ENCODE measurements at places on chromosomes 5 and 9. TPM values are rescaled to one million over a fixed set of nuclear protein-coding genes. Genes with fewer than 3 reads are reported as not detected.

GRCh38 chr9:16215353-16215680 is 655.2 kb downstream of the BNC2 start:
- DNase-seq = no peak
- no peak overlapping the region for H3K27ac ChIP-seq
- H3K4me1 ChIP-seq = no peaks in the 10 kb centered on the region
- H3K36me3 ChIP-seq = no peaks in the 10 kb centered on the region
- H3K4me3 ChIP-seq = no peak overlapping the region

Gene PCDHGB6
- 6.2 TPM for total RNA-seq

Gene EPB41L4A
- 23.7 TPM for total RNA-seq

Gene ADAMTSL1
- 15.2 TPM for total RNA-seq

GRCh38 chr5:68272289-68272688 is 56.7 kb downstream of the PIK3R1 start:
- H3K4me1 ChIP-seq = peaks cover 29% of the 10 kb centered on the region
- no peak for DNase-seq
- H3K27me3 ChIP-seq = no peaks in the 10 kb centered on the region
- no peak overlapping the region for H3K4me3 ChIP-seq
- peaks cover 33% of the 10 kb centered on the region for H3K36me3 ChIP-seq

Gene PCDHB2
- total RNA-seq = 0.43 TPM

Gene TERT
- total RNA-seq = not detected

DNA sequence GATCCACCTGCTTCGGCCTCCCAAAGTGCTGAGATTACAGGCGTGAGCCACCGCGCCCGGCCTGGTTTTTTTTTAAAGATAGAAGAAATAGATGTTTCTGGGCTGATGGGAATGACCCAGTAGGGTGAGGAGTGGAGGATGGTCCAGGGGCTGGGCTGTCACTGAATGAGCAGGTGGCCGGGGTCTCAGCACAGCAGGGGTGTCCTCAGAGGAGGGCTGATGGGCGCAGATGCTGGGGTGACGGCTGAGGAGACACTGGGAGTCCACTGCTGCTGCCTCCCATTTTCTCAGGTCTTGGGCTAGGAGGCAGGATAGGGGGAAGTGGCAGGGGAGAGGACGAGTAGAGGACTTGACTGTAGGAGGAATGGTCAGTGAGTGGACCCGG is 2.3 kb upstream of the TOR4A start:
- H3K4me1 ChIP-seq = peaks cover 91% of the 10 kb centered on the region
- H3K27ac ChIP-seq = peak overlapping the region; percentile 95
- peak; percentile 20 for DNase-seq
- H3K27me3 ChIP-seq = no peaks in the 10 kb centered on the region
- H3K36me3 ChIP-seq = peaks cover 48% of the 10 kb centered on the region

- peak within 1 kb of the TSS; percentile 68 for H3K4me3 ChIP-seq
- H3K36me3 ChIP-seq = peaks cover 1% of the 10 kb centered on the region
- peaks cover 28% of the 10 kb centered on the region for H3K4me1 ChIP-seq
- no peaks in the 10 kb centered on the region for H3K27me3 ChIP-seq
- H3K27ac ChIP-seq = peak within 1 kb of the TSS; percentile 97
- DNase-seq = peak; percentile 64
These were observed at the start of gene HMMR for GRCh38 chr5:163460562-163461171. TSS of gene HMMR (plus strand) at chr5:163460632. CDS start at chr5:163460693, 61 bp downstream.

DNA sequence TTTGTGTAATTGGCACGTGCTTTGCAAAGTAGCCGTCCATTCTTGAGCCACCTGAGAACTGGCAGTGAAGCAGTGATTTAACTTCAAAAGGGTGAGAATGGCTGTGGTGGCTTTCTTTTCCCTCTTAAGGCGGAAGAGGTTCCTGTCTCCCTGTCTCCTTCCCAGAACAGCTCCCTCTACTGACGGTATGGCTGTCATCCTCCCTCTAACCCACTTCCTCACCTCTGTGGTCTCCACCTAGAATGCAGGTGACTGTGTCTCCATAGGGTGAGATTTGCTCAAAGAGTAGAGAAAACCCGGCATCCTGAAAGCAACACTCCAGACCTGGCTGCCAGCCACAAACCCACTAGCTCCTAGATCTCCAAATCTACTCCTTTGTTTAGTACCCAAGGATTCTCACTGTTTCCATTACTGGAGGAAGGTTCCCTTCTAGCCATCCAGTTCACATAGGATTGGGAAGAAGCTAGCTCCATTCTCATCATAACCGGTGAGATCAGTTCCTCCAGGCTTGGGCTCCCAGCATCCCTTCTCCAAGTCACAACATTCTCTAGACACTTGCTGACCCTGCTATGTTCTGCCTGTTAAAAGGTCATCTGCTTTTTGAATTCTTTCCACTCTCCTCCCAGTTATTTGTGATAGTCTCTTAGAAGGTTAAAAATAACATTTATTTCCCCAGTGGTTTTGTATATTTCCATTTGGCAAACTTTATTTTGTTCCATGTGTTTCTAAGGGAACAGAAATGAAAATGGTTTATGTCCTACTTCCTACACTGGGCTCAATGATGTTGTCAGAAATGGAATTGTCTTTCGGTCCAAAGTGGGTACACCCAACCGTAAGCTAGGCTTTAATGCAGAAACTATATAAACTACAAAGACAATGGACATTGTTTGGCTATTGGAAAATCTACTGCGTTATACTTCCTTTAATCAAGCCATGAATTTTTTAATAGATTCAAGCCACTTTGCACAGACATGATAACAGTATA is 269.4 kb downstream of the CWC27 start:
- peak overlapping the region; percentile 92 for H3K27ac ChIP-seq
- DNase-seq = no peak
- peaks cover 34% of the 10 kb centered on the region for H3K4me1 ChIP-seq
- no peaks in the 10 kb centered on the region for H3K36me3 ChIP-seq
- no peaks in the 10 kb centered on the region for H3K27me3 ChIP-seq

DNA sequence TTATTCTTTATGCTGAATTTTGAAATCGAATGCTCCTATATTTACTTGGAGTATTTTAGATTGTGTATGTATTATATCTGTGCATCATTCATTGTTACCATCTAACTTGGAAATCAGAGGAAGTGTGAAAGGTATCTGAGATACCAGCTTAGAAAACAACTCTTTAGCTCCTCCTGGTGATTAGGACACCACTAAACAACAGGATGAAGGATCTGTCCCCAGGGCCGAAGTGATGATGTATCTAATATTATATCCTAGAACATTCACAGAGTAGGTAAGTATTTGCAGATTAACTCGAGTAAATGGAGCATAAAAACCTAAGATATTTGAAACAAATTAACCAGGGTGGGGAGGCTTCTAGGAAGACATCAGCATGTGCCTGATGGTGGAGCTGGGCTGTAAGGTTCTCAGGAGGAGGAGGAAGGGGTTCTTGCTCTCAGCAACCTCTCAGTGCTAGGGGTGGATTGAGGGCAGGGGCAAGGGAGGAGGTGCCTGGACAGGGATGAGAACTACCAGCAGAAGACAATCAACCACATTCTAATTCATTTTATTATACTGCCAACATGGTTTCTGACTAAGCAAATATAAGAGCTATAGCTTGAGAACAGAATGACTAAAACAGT is 2.6 kb upstream of the NFIL3 start:
- DNase-seq = peak; percentile 62
- H3K27ac ChIP-seq = peak overlapping the region; percentile 100
- H3K4me1 ChIP-seq = peaks cover 21% of the 10 kb centered on the region
- peaks cover 2% of the 10 kb centered on the region for H3K27me3 ChIP-seq
- H3K4me3 ChIP-seq = no peak overlapping the region

Gene SHC3
- 1.2 TPM for total RNA-seq

- H3K27ac ChIP-seq = no peak overlapping the region
- no peaks in the 10 kb centered on the region for H3K27me3 ChIP-seq
- H3K36me3 ChIP-seq = no peaks in the 10 kb centered on the region
These were observed 19.9 kb downstream of the ABLIM3 start for GRCh38 chr5:149161026-149161687.

Gene SCGB3A1
- total RNA-seq = not detected
